ENCODE measurements at places on chromosomes 6 and 20.

DNA sequence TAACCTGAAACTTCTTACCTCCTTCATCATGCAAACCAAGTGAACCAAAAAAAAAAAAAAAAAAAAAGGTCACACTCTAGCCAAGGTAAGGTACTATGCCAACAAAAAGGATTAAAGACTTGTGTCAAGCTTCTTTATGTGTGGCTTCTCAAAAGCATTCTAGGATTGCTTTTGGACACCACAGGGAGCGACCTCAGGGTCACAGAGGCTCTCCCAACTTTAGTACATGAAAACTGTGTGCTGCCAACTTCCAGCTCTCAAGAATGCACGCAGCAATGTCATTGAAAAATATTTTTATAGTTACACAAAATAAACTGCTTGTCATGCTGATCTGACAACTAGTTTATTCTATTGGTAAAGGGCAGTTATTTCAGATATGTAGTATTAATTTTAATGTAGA lies 243.8 kb downstream of the PLCB1 start:
- DNase-seq = no peak

DNA sequence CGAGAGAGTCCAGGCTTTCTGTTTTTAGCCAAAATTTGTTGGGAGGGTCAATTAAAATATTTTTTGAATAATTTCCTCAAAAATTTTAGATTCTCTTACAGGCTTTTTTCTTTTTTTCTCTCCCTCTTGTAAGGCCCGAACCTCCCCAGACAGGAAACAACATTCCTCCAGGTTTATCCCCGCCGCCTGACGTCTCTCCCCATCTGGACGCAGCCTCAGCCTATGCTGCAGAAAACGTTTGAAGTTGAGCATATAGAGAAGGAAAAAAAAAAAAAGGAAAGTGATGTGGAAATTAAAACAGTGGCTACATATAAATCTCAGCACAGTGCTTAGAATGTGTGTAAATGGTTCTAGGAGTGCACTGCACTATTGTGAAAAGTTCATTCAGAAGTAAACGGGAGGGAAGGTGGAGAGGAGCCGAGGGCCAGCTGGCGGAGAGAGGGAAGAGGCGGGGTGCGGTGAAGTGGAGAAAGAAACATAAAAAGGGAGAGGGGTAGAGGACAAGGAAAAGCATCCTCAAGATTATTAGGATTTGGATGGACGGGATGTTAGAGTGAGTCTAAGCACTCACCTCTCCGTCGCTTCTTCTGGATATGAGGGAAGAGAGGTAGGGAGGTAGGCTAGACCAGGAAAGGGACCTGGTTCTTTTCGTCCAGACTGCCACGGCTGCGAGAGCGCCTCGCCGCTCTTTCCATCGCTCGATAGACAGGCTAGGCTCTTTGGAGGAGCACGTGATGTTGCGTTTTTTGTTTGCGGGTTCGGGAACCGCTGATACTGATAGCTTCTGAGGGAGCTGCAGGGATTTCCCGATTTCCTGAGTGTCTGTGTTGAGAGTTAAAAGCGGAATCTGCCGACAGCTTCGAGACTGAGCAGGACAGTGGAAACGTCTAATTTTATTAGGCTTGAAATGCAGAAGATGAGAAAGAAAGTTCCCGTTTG lies 98.7 kb downstream of the TRIM27 start:
- DNase-seq = no peak

- DNase-seq = no peak
Measured at GRCh38 chr6:7060769-7061516, 46.8 kb upstream of the RREB1 start.

DNA sequence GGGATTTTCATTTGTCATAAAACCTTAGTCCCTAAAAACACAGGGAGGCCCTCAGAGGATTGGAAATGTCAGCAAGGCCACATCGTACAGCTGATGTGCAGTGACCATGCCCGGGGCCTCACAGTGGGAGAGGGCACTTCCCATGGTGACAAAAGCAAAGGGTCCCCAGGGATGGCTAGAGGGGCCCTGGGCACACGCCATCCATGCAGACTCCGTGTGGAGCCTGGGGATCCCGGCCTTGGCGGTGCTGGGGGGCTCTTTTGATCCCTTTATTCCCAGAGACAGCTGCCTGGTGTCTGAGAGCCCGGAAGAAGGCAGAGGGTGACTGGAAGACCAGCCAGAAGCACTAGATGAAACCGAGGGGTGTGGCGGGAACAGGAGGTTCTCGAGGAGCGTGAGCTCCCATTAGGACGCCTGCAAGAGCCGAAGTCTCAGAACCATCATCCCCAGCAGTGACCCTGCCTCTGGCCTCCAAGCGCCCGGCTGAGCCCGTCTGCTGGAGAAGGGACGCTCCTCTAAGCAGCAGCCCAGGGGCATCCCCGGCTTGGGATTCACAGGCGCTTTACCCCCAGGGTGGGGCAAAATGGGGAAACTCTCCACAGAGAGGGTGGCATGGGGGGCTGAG lies 49.1 kb upstream of the FRMD1 start:
- DNase-seq = no peak
